ENCODE measurements at places on chromosomes 2 and 18. TPM values are rescaled to one million over a fixed set of nuclear protein-coding genes. Genes with fewer than 3 reads are reported as not detected.
A peak's percentile ranks its signal among the peaks of the same experiment; 100 is the strongest.

REG1B gene
- total RNA-seq = not detected

DNA sequence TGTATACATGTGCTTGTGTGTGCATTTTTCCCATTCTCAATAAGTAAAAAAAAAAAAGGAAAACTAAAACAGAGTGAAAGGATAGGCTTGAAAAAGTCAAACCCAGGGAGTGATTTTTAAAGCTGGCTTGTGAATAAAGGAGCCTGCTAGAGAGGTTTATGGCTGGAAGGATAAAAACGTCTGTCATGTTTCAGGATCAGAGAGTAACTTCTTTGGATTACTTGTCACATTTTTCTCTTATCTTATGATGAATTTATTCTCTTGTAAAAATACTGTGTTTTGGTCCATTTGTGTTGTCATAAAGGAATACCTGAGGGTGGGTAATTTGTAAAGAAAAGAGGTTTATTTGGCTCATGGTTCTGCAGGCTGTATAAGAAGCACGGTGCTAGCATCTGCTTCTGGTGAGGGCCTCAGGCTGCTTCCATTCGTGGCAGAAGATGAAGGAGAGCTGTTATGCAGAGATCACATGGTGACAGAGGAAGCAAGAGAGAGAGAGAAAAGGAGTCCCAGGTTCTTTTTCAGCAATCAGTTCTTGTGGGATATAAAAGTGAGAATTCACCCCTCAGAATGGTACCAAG, 89.1 kb downstream of the OSBPL6 start:
- peak overlapping the region; percentile 65 for H3K27ac ChIP-seq
- peaks cover 34% of the 10 kb centered on the region for H3K4me1 ChIP-seq
- no peak overlapping the region for H3K4me3 ChIP-seq

GRCh38 chr2:179341152-179341866, 76.7 kb upstream of the SESTD1 start:
- no peaks in the 10 kb centered on the region for H3K36me3 ChIP-seq
- no peak overlapping the region for H3K4me3 ChIP-seq
- no peak for DNase-seq
- H3K4me1 ChIP-seq = peaks cover 36% of the 10 kb centered on the region

GRCh38 chr18:44988821-44989587, 308.3 kb downstream of the SETBP1 start:
- H3K27ac ChIP-seq = no peak overlapping the region
- H3K4me1 ChIP-seq = peaks cover 14% of the 10 kb centered on the region
- H3K36me3 ChIP-seq = peaks cover 13% of the 10 kb centered on the region
- H3K4me3 ChIP-seq = no peak overlapping the region
- DNase-seq = no peak

- H3K36me3 ChIP-seq = no peaks in the 10 kb centered on the region
- no peak overlapping the region for H3K4me3 ChIP-seq
- H3K4me1 ChIP-seq = no peaks in the 10 kb centered on the region
Observed at GRCh38 chr18:47441914-47442313, 190.5 kb upstream of the SKOR2 start.
